Activated naive CD4-positive, alpha-beta T cell treated with anti-CD3 and anti-CD28 coated beads for 36 hours (primary cell): ENCODE measurements at places on chromosomes 2 and 18.

DNA sequence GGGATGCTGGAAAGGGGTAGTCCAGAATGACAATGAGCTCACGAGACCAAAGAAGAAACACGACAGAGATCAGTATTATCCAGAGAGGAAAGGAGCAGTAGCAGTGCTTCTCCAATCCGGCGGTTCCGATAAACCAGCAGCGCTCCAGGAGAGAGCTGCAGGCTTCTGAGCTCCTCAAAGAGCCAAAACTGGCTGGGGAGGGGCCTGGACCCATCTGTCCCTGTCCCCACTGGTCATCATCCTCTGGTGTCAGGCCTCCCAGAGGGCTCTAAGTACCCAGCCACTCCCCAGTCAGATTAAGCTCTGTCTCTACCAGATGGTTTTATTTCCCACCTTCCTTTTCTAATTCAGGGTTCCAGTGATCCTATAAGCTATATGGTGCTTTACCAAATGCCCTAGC lies 23.2 kb downstream of the DNAJC27 start:
- no peak for DNase-seq

- DNase-seq: peak; percentile 82
These were observed 625 bp downstream of the ARPC2 start for GRCh38 chr2:218217360-218218267.

GRCh38 chr2:187842978-187843847 lies 289.0 kb upstream of the TFPI start:
- no peak for DNase-seq

- peak; percentile 57 for DNase-seq
These were observed 5.0 kb downstream of the RUFY4 start for GRCh38 chr2:218074031-218074430.

DNA sequence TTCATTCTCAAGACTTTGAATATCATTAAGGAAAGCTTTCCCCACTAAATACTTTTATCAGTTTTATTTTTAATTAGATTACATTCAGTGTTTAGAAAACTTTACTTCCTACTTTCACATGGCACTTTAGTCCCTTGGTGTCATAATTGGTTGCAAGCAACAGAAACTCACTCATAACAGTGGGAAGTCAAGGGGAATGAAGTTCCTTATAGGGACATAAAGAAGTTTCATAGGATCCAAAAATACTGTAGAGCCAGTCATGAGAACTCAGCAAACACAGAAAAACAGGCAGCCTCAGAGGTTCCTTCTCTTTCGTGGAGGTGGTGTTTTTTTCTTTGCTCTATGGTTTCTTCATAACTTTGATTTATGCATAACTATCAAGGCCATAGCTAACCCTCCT lies 809.0 kb downstream of the BCL11A start:
- no peak for DNase-seq

DNA sequence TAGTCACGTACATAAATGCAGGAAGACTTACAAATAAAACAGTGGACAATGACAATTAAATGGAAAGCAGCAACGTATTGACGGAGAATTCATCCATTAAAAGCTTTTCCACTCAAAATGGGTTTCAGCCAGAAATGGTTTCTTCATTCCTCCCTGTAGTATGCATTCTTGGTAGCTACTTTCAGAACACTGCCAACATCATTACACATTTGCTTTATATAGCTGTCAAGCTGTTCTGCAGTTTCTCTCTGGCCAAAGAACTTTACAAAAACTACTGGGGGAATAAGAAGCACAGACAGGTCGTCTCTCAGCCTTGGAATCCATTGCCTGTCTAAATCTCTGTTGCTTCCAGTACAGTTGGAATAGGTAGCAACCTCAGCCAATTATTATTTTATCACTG lies 84.1 kb upstream of the NCKAP5 start:
- no peak for DNase-seq

- no peak for DNase-seq
These were observed 81.2 kb downstream of the STK39 start for GRCh38 chr2:168165985-168166901.

DNA sequence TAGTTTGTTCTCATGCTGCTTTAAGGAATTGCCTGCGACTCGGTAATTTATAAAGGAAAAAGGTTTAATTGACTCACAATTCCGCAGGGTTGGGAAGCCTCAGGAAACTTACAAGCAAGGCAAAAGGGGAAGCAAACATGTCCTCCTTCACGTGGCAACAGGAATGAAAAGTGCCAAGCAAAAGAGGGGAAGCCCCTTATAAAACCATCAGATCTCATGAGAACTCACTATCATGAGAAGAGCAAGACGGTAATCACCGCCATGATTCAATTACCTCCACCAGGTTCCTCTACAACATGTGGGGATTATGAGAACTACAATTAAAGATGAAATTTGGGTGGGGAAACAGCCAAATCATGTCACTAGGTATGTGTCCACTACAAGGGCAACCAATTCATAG lies 53.9 kb downstream of the MAP4K3 start:
- no peak for DNase-seq

GRCh38 chr2:429575-430254 lies 141.8 kb upstream of the ALKAL2 start:
- peak; percentile 26 for DNase-seq

GRCh38 chr2:237964578-237965404 lies 2.0 kb upstream of the UBE2F start:
- no peak for DNase-seq

DNA sequence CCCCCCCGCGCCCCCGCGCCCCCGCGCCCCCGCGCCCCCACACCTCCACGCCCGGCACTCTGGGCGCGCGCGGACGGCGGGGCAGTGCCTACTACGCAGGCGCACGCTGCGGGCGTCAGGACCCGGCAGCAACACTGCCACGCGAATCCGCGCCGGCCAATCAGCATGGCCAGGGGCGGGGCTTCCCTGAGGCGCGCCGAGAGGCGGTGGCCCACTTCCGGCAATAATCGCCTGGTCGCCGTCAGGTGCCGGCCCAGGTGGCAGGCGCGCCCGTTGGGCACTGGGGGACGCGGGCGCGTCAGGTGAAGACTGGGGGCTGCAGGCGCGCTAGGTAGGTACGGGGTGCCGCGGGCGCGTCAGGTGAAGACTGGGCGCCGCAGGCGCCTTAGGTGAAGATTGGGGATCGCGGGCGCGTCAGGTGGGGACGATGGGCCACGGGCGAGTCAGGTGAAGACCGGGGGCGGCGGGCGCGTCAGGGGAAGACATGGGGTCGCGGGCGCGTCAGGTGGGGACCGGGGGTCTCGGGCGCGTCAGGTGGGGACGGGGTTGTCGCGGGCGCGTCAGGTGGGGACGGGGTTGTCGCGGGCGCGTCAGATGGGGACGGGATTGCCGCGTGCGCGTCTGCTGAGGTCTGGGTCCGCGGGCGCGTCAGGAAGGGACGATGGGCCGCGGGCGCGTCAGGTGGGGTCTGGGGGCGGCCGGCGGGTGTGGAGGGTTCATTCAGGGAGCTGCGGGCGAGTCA lies 219.1 kb downstream of the RTP5 start:
- peak; percentile 93 for DNase-seq

DNA sequence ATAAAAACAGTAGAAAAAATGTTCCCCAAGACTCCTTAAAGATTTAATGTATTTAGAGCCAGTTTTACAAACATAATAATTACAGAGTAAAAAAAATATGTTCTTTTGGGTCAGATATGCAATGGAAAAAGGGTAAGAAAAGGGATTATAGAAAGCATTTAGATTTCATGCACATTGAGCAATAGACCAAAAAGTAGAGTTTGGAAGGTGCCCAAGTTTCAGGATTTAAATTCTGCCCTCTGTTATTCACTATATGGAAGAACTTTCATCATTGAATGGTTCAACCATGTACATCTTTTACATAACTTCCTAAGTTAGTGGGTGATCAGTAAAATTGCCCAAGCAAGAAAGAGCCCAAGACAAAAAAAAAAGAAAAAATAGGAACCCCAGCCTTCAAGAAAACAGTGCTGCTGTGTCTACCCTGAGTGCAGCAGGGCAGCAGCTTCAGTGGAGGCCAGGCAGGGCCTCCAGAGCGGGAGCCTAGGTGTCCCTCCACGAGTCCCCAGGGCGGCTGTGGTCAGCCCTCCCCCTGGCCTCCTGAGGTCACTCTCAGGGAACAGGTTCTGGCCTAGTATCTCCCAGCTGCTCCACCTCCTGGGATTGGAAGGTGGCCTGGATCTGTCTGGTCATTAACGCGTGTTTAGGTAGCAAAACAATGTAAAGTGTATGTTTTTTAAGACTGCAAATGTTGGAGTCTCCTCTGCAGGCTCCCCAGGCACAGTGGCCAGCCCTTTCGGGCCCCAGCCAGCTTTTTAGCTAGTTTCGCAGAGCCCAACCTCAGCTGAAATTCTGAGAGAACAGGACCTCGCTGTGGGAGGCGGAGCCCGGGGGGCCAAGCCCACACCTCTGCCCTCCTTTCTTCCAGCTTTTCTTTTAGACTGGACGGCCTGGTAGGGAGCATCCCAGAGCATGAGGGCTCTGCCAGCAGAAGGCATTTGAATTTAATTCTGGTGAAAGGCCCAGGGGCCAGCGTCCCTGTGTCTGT lies 77.3 kb downstream of the TEX51 start:
- DNase-seq: no peak

GRCh38 chr2:42085706-42086487 lies 38.1 kb downstream of the PKDCC start:
- DNase-seq: no peak

DNA sequence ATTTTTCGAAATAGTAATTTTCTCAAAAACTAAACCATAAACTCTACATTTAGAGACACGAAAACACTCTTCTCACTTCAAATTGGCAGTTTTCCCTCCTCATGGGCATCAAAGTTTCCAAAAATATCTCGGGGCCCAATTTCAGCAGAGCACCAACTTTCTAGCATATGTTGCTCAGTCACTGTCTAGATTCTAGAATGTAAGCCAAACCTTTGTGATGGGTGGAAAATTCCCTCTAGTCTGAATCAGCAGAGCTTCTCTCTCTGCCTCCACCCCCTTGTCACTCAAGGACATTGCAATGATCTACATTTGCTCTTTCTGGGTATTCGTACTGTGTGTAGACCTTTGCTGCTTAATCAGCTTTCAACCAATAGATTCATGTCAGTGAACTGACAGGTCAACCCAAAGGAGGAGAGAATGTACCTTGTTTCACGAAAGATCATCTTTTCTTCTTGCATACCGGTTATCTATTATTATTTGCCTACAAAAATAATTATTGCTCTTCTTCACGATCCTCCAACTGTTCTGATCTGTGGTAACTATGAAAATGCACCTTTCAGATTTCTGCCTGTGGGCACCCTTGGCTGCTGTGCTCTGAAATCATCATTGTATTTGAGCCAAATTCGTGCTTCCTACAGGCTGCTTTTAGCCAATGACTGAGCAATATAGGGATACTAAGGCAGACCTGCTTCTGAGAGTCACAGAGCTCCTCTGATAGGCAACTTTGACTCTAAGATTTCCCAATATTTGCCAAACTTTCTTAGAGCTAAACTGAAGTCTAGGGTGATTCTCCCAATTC lies 38.7 kb upstream of the GLS start:
- peak; percentile 39 for DNase-seq

DNA sequence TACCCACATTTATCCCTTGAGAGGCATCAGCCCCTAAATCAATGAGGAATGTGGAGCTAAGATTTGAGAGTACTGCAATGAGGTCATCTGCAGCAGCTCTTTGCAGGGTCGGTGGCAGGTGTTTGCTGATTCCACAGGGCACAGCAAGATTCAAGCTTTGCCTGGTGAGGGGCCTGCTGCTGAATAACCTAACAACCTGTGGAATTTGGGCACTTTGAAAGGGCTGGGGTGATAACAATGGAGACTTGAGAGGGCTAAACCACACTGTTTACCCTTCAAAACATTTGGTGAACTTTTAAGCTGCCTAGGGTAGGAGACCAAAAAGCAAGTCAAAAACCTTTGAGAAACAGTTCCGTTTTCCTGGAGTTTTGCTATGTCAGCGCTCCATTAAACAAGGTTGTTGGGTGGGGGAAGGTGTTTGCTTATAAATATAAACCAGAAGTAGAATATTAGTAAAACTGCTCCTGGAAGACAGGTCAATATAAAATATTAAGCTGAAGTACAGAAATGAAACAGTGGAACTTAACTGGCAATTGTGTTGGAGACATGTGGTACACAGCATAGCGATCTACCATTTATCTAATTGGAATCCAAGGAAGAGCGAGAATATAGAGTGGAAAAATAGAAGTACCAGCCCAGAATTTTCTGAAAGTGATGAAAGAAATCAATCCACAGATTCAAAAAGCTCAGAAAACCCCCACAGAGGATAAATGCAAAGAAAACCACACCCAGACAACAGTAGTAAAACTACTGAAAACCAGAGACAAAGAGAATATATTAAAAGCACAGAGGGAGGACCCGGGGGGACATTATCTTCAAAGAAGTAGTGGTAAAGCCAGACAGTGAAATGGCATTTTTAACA lies 15.7 kb downstream of the COPS8 start:
- DNase-seq: no peak

DNA sequence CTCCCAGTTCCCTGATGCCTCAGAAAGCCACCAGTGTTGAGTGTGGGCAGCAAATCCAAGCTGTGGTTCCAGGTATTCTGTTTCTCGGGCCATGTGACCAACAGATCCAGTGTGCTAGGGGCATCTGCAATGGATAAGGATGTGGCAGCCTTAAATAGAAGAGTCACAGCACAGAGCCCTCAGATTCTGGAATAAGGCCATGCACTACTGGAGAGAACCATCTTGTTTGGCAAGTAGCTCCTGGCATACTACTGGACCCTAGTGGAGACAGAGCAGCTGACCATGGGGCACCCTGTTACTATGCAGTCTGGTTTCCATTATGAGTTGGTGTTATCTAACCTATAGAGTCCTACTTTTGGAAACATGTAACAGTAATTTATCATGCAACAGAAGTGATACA lies 53.3 kb upstream of the ZBTB7C start:
- DNase-seq: no peak

- no peak for DNase-seq
These were observed 335.7 kb upstream of the CDH7 start for GRCh38 chr18:65415098-65415497.

DNA sequence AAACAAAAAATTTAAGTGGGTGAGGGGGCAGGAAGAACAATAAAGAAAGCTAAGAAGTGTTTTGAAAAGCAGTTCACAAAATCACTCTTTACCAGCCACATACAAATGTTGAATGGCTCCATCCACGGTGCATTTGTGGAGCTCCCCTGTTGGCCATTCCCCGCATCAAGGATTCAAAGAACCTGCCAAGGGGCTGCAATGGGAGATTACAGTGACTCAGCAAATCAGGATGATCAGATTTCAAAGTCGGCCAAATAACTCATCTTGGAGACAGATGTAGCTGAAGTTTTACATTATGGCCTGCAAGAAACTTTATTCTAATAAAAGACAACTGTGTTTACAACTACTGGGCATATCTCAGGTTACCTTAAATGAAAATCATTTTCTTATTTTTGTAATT lies 26.9 kb downstream of the COL4A3 start:
- no peak for DNase-seq

DNA sequence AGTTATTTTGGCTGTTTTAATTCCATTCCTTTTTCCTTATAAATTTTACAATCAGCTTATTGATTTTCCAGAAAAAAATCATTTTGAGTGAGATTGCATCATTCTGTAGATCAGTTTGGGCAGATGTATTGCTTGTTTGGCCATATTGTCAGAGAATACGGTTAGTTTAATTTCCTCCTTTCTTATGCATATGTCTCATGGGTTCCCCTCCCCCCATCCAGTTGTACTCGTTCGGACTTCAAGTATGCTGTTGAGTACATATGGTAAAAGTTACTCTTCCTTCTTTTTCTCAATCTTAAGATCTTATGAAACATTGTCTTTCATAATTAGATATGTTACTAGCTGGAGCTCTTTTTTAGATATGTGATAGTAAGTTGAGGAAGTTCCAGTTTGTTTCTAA lies 131.2 kb upstream of the TTC27 start:
- no peak for DNase-seq
